ENCODE measurements at places on chromosomes 7 and 10.

- DNase-seq, result no peak
Observed at GRCh38 chr7:29596593-29597178, 33.1 kb downstream of the PRR15 start.

- DNase-seq, result peak; percentile 82
Observed at GRCh38 chr10:4270116-4270515, 485.1 kb upstream of the KLF6 start.

- no peak for DNase-seq
Observed at GRCh38 chr10:114650266-114650665, 7.8 kb downstream of the ABLIM1 start.

DNA sequence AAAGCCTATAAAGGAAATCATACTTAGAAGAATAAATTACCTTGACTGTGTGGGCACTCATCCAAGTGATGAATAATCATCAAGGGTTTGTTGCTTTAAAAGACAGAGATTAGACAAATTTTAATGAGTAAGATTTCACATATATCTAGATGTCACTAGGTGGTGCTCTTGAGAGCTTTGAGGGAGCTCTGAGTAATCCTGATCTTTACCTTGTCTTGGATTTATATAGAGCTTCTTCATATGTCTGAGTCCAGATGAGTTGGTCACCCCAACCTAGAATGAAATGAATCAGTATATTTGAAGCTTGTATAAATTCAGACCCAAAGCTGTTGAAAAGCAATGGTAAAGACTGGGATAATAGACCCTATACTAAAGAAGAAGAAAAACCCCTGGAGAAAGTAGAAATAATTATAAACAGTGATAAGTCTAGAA is 3.7 kb downstream of the AGR2 start:
- DNase-seq, result peak; percentile 83

DNA sequence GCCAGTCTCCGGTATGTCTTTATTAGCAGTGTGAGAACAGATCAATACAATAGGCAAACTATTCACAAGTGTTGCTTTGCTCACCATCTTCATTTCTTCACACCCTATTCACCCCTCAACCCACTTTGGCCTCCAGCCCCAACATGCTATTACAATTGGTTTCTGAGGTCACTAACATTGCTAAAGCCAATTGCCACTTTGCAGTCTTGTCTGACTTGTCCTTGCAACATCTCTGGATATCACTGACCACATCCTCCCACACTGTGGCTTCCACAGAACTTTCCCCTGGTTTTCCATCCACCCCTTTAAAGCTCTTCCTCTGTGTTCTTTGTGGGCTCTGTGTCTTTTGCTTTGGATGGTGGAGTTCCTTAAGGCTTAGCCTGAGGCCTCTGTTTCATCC is 5.2 kb upstream of the APBB1IP start:
- peak; percentile 95 for DNase-seq

- DNase-seq, result no peak
Observed at GRCh38 chr7:74441801-74442200, 11.9 kb upstream of the GTF2IRD1 start.

GRCh38 chr7:100483722-100484672 is at the start of gene NYAP1:
Gene NYAP1, plus strand, starts transcription at chr7:100483927. Its CDS starts 1,385 bp downstream, at chr7:100485312.
- DNase-seq, result no peak

DNA sequence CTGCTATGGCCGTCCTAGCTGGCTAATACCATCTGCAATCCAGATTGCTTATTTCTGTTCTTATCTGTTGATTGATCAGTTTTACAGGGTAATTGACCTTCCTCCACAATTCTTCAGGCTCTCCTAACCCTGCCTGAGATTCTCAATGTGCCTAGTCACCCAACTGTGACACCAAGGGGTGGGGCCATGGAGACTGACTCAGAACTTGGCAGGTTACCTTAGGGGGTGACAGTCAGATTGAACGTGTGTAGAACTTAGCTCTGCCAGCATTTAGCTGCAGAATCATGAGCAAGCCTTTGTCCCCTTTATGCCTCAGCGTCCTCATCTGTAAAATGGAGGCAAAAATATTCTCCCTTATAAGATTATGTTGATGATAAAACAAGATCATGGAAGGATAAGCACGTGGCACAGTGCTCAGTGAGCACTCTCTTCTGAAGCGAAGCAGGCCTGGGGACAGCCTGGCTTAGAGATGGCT is 19.1 kb upstream of the LEP start:
- DNase-seq, result peak; percentile 39

DNA sequence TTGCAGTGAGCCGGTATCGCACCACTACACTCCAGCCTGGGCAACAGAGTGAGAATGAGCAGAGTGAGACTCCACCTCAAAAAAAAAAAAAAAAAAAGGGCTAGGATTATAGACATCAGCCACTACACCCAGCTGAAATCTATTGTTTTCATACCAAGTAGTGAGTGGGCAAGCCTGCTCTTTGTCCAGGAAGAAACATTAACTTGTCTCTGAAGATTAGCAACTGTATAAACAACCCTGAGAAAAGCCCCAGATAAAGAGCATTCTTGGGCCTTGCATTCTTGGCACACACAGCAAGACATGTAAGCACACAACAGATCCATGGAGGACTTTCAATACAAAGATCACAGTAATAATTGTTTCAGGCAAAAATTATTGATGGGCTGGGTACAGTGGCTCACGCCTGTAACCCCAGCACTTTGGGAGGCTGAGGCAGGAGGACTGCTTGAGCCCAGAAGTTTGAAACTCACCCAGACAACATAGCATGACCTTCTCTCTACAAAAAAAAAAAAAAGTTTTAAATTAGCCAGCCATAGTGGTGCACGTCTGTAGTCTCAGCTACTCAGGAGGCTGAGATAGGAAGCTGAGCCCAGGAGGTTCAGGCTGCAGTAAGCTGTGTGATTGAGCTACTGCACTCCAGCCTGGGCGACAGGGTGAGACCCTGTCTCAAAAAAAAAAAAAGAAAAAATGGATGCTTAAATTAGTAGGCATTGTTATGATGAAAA is 4.4 kb downstream of the PSPH start:
- no peak for DNase-seq

GRCh38 chr10:44895280-44895679 is 15.9 kb upstream of the TMEM72 start:
- DNase-seq, result no peak

- DNase-seq, result peak; percentile 32
Observed at GRCh38 chr7:4851459-4852422, 10.1 kb downstream of the PAPOLB start.

GRCh38 chr7:122727354-122727753 is 24.6 kb upstream of the RNF148 start:
- DNase-seq, result no peak

- no peak for DNase-seq
Observed at GRCh38 chr10:34320265-34320664, 494.8 kb downstream of the PARD3 start.

DNA sequence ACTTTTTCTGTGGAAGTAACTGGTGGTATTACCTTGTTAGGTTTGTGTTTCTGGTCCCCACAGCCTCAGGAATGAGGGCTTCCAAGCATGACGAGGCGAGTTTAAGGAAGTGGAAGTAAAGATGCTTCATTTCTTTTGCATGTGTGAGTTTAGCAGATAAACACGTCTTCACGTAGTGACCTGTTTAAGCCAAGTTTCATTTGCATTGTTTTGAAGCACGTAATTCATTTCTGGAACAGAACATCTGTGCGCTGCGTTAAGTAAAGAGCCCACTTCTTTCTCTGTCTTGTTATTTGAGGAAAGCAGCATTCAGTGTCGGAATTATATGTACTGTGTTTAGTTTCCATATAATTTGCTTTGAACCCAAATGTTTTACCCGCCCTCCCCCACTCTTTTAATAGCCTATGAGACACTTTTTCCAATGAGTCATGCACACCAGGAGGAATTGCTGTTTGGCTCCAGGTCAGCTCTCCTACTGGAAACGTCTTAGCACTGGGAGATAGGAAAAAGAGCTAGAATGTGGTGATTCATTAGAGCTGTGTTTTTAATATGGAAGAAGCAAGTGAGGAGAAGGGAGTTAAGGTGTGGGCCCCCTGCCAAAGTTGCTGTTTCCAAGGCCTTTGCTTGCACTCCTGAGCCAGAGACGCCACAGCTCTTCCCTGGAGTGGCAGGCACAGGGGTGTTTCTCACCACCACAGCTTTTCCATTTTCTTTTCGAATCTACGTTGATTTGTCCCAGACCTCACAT is 36.7 kb downstream of the BTBD16 start:
- no peak for DNase-seq

DNA sequence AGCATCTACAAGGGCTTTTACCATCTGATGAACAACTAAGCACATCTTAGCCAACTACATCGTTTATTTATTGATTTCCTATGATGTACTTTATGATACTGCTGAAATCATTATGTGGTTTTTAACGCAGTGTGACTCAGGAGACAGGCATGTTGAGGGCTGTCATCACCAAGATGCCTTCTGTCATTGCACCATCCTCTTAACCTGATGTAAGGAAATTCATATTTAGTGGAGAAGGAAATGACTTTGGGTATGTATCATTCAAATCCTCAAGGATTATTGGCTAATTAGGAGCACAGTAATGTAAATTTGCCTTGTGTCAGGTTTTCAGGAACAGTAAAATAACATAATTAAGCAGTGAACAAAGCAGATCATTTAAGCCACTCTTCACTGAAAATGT is 138.5 kb upstream of the MGMT start:
- no peak for DNase-seq

- no peak for DNase-seq
Observed at GRCh38 chr7:44348300-44348699, 22.9 kb upstream of the CAMK2B start.

DNA sequence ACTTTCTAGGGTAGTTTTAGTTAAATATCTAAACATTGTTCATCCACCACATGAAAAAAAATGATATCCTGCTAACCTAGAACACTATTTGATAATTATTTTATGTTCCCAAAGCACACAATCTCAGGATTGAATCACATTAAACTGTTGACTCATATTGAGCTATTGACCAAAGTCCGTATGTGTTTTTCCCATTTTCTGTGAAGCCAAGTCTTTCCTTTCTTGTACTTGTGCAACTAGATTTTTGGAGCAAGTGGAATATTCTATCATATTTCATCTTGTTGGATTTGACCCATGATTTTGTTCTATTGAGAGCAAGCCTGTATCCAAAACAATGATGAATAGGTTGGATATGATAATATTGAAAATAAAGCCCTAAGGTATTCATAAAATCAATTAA is 164.6 kb downstream of the SKAP2 start:
- no peak for DNase-seq
